Natural killer cell treated with Interleukin-12 subunit alpha and Interleukin-12 subunit beta and Interleukin-15 and Interleukin-18, amount 100 ng/mL, for 72 hours (primary cell): ENCODE measurements at places on chromosomes 12 and 14. TPM values are rescaled to one million over a fixed set of nuclear protein-coding genes. Genes with fewer than 3 reads are reported as not detected.

GRCh38 chr12:62787611-62788010 is 147.3 kb downstream of the PPM1H start:
- H3K4me3 ChIP-seq: no peak overlapping the region
- DNase-seq: no peak
- H3K27me3 ChIP-seq: peaks cover 2% of the 10 kb centered on the region
- H3K4me1 ChIP-seq: peaks cover 13% of the 10 kb centered on the region
- no peaks in the 10 kb centered on the region for H3K36me3 ChIP-seq

GRCh38 chr12:16096273-16096849 is 181.1 kb downstream of the SLC15A5 start:
- H3K27ac ChIP-seq: no peak overlapping the region
- H3K36me3 ChIP-seq: no peaks in the 10 kb centered on the region
- no peaks in the 10 kb centered on the region for H3K27me3 ChIP-seq
- DNase-seq: no peak
- no peak overlapping the region for H3K4me3 ChIP-seq

DNA sequence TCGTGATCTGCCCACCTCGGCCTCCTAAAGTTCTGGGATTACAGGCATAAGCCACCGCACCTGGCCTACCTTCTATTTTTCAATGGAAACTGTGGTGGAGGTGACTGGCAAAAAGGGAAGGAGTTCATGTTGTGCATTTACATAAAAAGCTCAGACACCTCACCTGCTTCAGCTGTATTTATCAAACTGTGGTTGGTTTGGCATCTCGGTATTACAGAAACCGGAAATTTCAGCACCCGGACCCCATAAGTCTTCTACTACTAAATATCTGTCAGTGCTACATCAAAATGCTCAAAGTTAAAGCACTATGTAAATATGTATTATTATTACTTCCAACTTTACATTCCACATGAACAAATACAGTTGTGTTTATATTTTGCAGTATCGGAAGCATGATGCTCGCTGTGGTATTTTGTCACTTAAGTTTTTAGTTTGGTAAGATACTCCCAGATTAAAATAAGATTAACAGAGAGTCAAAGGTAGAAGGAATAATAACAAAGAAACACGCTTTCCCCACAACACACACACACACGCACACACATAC is 95.4 kb downstream of the ITPR2 start:
- H3K36me3 ChIP-seq: peaks cover 12% of the 10 kb centered on the region
- peak overlapping the region; percentile 8 for H3K27ac ChIP-seq
- DNase-seq: no peak
- H3K27me3 ChIP-seq: no peaks in the 10 kb centered on the region
- H3K4me1 ChIP-seq: peaks cover 26% of the 10 kb centered on the region

- no peaks in the 10 kb centered on the region for H3K27me3 ChIP-seq
- H3K4me3 ChIP-seq: no peak overlapping the region
- DNase-seq: no peak
- H3K27ac ChIP-seq: no peak overlapping the region
Measured at GRCh38 chr12:79439175-79439825, 251.5 kb downstream of the PAWR start.

GRCh38 chr14:99891900-99892299 is 98.7 kb downstream of the EML1 start:
- no peaks in the 10 kb centered on the region for H3K36me3 ChIP-seq
- no peak for DNase-seq
- peaks cover 16% of the 10 kb centered on the region for H3K27me3 ChIP-seq
- no peak overlapping the region for H3K27ac ChIP-seq
- no peak overlapping the region for H3K4me3 ChIP-seq

DNA sequence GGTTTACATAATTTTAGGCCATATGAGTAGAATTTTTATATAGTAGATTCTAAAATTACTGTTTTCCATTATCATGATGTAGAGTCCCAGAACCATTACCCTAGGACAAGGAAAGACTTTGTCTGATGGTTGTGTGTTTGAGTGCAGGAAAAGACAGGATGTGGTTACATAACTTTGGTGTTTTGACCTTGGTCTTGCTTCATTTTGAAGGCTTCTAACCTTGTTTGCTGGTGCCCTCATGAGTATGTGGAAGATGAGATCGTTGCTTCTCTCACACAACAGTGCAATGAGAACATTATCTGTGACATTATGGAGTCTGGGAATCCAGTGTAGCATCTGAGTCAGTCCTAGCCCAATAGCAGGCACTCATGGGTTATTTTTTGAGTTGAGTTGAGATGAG is 106.2 kb downstream of the IGF1 start:
- no peaks in the 10 kb centered on the region for H3K36me3 ChIP-seq
- no peak overlapping the region for H3K27ac ChIP-seq
- peaks cover 6% of the 10 kb centered on the region for H3K27me3 ChIP-seq
- H3K4me1 ChIP-seq: no peaks in the 10 kb centered on the region

GRCh38 chr12:32446316-32447119 is 47.2 kb downstream of the FGD4 start:
- peaks cover 8% of the 10 kb centered on the region for H3K27me3 ChIP-seq
- no peak overlapping the region for H3K4me3 ChIP-seq
- no peak overlapping the region for H3K27ac ChIP-seq
- no peak for DNase-seq
- H3K36me3 ChIP-seq: no peaks in the 10 kb centered on the region
- peaks cover 3% of the 10 kb centered on the region for H3K4me1 ChIP-seq

GRCh38 chr12:104456950-104457745 is 400 bp downstream of the CHST11 start:
- peak overlapping the region; percentile 99 for H3K4me3 ChIP-seq
- DNase-seq: no peak
- no peaks in the 10 kb centered on the region for H3K27me3 ChIP-seq
- peaks cover 22% of the 10 kb centered on the region for H3K4me1 ChIP-seq
- H3K36me3 ChIP-seq: peaks cover 12% of the 10 kb centered on the region

- DNase-seq: no peak
- no peak overlapping the region for H3K27ac ChIP-seq
- no peaks in the 10 kb centered on the region for H3K4me1 ChIP-seq
- no peaks in the 10 kb centered on the region for H3K27me3 ChIP-seq
- no peaks in the 10 kb centered on the region for H3K36me3 ChIP-seq
Measured at GRCh38 chr14:81784084-81784483, 250.4 kb upstream of the SEL1L start.

DNA sequence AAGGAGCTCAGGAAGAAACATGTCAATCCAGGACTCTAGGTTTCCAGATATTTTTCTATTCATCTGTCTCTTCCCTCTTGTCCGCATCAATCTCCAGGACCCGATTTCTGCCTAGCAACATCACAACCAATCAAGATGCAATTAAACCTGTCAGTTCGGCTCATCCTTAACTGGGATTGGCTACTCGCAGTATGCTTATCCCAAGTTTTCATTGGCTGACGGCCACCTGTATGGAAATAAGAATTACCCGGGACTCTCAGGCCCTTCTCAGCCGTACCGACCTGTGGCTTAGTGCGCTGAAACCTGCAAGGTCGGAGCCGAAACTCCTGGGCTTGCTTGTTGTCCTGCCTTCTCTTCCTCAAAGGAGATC is 20.4 kb upstream of the ATP5MC2 start:
- H3K27me3 ChIP-seq: peaks cover 83% of the 10 kb centered on the region
- H3K4me1 ChIP-seq: peaks cover 20% of the 10 kb centered on the region
- DNase-seq: no peak
- H3K27ac ChIP-seq: no peak overlapping the region
- peak overlapping the region; percentile 40 for H3K4me3 ChIP-seq

DNA sequence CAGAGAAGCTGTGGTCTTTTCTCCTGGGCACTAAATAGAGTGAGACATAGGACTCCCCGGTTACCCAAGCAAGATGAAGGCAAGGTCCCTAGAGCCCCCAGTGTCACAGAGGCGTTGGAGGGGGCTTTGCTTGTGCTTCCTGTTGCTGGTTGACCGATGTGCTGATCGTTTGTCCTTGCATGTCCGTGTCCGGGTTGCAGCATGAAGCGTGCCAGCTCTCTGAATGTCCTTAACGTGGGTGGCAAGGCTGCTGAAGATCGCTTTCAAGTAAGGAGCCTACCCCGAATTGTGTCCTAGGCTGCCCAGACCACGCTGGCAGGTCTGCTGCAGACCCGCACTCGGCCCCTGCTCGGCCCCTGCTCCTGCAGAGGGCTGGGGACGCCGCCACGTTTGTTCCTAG is 23.1 kb downstream of the XRCC3 start:
- H3K4me1 ChIP-seq: no peaks in the 10 kb centered on the region
- no peak overlapping the region for H3K4me3 ChIP-seq
- H3K27me3 ChIP-seq: no peaks in the 10 kb centered on the region
- H3K36me3 ChIP-seq: no peaks in the 10 kb centered on the region

GRCh38 chr12:6114476-6114870 is 10.0 kb downstream of the VWF start:
- H3K27ac ChIP-seq: no peak overlapping the region
- peaks cover 3% of the 10 kb centered on the region for H3K27me3 ChIP-seq
- H3K36me3 ChIP-seq: no peaks in the 10 kb centered on the region
- peaks cover 6% of the 10 kb centered on the region for H3K4me1 ChIP-seq
- DNase-seq: no peak

DNA sequence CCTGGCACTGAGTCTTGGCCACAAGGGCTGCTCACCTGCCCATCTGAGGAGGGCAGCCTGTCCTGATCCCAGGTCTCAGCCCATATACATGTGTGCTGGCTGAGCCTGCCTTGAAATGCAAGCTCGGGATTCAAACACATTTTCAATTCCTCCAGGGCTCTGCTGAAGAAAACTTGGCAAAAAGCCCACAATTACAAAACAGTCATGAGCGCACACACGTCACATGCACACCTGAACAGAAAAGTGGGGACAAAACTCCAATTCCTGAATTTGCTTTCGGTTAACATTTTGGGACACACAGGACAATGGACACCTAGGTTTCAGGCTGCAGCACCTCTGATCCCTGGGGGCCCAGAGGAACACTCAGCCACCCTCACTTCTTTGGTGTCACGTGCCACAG is 113.9 kb downstream of the RBM19 start:
- no peak overlapping the region for H3K27ac ChIP-seq
- no peak for DNase-seq
- no peaks in the 10 kb centered on the region for H3K4me1 ChIP-seq
- no peaks in the 10 kb centered on the region for H3K27me3 ChIP-seq
- H3K4me3 ChIP-seq: no peak overlapping the region

GRCh38 chr12:82958966-82959365 is 272.3 kb downstream of the TMTC2 start:
- H3K4me3 ChIP-seq: no peak overlapping the region
- peaks cover 9% of the 10 kb centered on the region for H3K36me3 ChIP-seq
- H3K27ac ChIP-seq: no peak overlapping the region
- no peaks in the 10 kb centered on the region for H3K27me3 ChIP-seq

DNA sequence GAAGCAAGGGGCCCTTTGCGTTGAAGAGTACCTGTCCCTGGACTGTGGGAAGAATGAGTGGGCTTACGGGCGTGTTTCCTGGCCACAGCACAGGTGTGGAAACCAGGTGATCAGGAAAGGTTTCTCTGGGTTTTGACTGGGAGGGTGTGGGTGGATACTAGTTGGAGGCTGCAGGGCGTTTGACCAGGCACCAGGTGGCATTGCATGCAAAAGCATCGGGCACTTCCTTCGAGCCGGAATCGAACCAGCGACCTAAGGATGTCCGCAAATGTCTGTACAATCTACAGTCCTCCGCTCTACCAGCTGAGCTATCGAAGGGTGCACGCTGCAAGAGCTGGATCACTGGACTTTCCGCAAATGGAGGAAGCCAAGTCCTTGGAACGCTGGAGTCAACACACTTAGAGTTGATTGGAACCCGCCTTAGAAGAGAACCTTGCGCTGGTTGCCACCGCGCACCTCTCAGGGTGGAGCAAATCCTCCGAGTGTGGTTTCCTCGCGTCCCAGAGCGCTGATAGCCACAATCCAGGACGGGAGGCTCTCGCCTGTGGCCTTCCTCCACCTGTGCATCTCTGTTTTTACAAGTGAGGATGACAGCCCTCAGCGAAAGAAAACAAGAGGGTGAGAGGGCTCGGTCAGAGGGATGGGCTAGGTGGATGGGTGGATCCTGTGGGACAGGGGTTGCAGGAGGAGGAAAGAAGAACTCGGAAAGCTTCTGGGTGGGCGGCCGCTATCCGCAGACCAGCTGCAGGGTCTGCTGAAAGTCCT is 21.2 kb upstream of the RNASE4 start:
- H3K4me3 ChIP-seq: peak overlapping the region; percentile 82
- H3K4me1 ChIP-seq: peaks cover 24% of the 10 kb centered on the region
- no peaks in the 10 kb centered on the region for H3K36me3 ChIP-seq
- peak; percentile 65 for DNase-seq
- H3K27me3 ChIP-seq: peaks cover 39% of the 10 kb centered on the region

GRCh38 chr12:130476451-130477135 is 138.9 kb downstream of the PIWIL1 start:
- no peaks in the 10 kb centered on the region for H3K4me1 ChIP-seq
- H3K27me3 ChIP-seq: no peaks in the 10 kb centered on the region
- no peak overlapping the region for H3K4me3 ChIP-seq
- H3K27ac ChIP-seq: no peak overlapping the region

GRCh38 chr12:47270782-47271664 is 191.3 kb upstream of the AMIGO2 start:
- no peaks in the 10 kb centered on the region for H3K36me3 ChIP-seq
- H3K4me3 ChIP-seq: no peak overlapping the region
- H3K4me1 ChIP-seq: peaks cover 22% of the 10 kb centered on the region
- H3K27me3 ChIP-seq: peaks cover 4% of the 10 kb centered on the region

DNA sequence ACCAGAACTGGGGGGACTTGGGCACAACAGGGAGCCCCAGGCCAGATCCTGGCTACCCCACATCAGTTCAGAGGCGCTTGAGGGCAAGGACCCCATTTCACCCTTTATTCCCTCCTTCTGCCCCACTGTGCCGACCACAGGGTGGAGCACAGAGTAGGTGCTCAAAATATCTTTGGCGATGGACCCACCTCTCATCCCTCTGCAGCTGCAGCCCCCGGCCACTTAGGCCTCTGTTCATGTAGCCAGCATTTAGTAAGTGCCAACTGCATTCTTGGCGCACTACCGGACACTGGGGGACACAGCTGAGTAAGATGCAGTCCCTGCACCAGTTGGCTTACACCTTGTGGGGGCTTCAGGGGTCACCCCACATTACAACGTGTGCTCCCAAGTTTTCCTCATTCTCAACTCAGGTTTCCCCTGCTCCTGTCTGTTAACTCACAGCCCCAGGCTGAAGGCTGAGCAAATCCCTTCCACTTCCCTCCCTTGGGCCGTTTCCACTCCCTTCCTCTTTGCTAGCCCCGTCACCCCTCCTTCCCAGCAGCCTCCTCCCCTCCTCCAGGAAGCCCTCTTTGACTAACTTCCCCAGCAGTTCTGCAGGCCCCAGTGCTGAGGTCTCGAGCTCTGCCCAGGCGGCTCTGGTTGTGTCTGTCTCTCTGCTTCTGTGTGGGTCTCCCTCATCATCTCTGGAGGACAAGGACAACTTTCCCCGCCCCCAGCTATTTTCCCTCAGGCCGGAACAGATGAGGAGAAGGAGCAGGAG is 26.5 kb downstream of the KRT80 start:
- no peaks in the 10 kb centered on the region for H3K27me3 ChIP-seq
- H3K36me3 ChIP-seq: no peaks in the 10 kb centered on the region
- no peak for DNase-seq
- H3K4me1 ChIP-seq: peaks cover 16% of the 10 kb centered on the region
- H3K27ac ChIP-seq: no peak overlapping the region
- H3K4me3 ChIP-seq: no peak overlapping the region

Gene ATG101
- 43.1 TPM for total RNA-seq

Gene DNM1L
- 66.4 TPM for total RNA-seq

Gene MGAT4C
- total RNA-seq: not detected

Gene NTF3
- total RNA-seq: not detected

Gene TNFRSF1A
- total RNA-seq: 83.2 TPM

Gene MFAP5
- total RNA-seq: not detected

Gene SOS2
- total RNA-seq: 38.6 TPM

Gene GALNT6
- total RNA-seq: 23.5 TPM

Gene TMEM233
- not detected for total RNA-seq
